GM12864 (cell line): ENCODE measurements at places on chromosomes 12 and 14.

GRCh38 chr14:78488938-78489337 lies 318.8 kb downstream of the NRXN3 start:
- DNase-seq, result no peak

DNA sequence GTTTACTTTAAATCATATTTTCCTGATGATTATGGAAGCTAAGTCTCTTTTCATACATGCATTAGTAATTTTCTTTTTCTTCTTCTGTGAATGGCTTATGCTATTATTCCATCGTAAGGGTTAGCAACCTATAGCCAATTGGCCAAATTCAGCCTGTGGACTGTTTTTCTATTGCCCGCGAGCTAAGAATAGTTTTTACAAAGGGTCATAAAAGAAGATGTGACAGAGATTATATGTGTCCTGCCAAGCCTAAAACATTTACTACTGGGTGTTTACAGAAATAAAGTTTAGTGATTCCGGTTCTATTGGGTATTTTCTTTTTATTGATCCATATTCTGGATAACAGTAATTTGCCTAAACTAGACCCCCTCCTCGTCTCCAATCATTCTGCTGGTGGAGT lies 268.8 kb upstream of the DIO3 start:
- DNase-seq, result no peak

- DNase-seq, result no peak
These were observed at the start of gene TMEM132C for GRCh38 chr12:128267131-128267622. TSS of gene TMEM132C (plus strand) at chr12:128267170. CDS start at chr12:128267403, 233 bp downstream.

GRCh38 chr14:52563120-52563519 lies 10.5 kb downstream of the GPR137C start:
- no peak for DNase-seq

GRCh38 chr12:109387425-109388166 lies 39.9 kb downstream of the MYO1H start:
- no peak for DNase-seq

GRCh38 chr12:110513842-110514241 lies 11.7 kb downstream of the RAD9B start:
- DNase-seq, result no peak

GRCh38 chr14:36514278-36515104 lies 5.5 kb downstream of the NKX2-1 start:
- DNase-seq, result no peak
